CD4-positive, alpha-beta T cell treated with Interleukin-10 for 1 hour (primary cell): ENCODE measurements at places on chromosomes 3 and 15.

DNA sequence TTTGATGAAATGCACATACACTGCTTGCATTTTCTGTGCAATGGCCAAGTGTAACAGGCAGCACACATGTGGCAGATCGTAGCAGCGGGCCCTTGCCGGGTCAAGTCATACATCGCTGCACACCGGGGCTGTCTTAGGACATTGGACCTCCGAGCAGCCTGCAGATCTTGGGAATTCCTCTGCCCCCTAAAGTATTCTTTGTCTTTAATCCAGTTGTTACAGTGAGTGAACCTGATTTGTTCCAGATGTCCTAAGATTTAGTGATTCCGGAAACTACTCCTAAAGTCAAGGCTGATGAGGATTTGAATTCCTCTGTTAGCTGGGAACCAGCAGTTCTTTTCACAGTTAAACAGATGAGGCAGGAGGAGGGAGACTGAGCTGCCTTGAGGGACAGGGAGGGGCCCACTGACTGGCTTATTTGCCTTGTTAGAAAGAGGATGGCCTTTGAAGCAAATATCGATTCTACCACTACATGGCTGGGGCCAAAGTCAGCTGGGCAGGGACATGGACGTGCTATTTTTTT lies 190.7 kb upstream of the CTDSPL start:
- DNase-seq: no peak

GRCh38 chr15:62758126-62758951 lies 284.2 kb upstream of the TPM1 start:
- no peak for DNase-seq

- DNase-seq: no peak
Measured at GRCh38 chr3:52318186-52318816, 2.2 kb downstream of the DNAH1 start.

DNA sequence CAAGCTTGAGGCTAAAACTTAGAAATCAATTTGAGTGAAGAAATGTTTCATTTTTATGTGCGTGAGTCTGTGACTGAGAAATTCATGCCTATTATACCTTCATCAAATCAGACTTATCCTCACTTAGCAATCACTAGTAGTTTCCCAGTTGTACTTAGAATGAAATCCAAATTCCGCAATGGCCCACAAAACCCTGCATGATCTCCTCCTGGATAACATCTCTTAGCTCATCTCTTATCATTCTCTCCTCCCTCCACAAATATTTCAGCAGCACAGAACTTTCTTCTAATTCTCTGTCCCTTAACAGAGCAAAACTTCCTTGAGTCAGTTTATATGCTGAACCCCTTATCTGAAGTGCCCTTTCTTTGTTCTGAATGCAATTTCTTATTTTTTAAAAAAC lies 198.8 kb upstream of the TGFBR2 start:
- DNase-seq: no peak
